Endothelial cell of umbilical vein (primary cell): ENCODE measurements at places on chromosomes 2 and 18. TPM values are rescaled to one million over a fixed set of nuclear protein-coding genes. Genes with fewer than 3 reads are reported as not detected.

Gene KIF5C
- 0.01 TPM in 1 of 2 replicates, not detected in the other for polyA plus RNA-seq

Gene CNGA3
- not detected in 2 replicates for polyA plus RNA-seq

Gene GPR45
- not detected in 2 replicates for polyA plus RNA-seq

Gene RTP5
- polyA plus RNA-seq: not detected in 2 replicates

- no peak for DNase-seq
These were observed 41.3 kb downstream of the FSHR start for GRCh38 chr2:49113046-49113445.

- no peak for DNase-seq
These were observed 128.2 kb upstream of the EML6 start for GRCh38 chr2:54595161-54595803.

DNA sequence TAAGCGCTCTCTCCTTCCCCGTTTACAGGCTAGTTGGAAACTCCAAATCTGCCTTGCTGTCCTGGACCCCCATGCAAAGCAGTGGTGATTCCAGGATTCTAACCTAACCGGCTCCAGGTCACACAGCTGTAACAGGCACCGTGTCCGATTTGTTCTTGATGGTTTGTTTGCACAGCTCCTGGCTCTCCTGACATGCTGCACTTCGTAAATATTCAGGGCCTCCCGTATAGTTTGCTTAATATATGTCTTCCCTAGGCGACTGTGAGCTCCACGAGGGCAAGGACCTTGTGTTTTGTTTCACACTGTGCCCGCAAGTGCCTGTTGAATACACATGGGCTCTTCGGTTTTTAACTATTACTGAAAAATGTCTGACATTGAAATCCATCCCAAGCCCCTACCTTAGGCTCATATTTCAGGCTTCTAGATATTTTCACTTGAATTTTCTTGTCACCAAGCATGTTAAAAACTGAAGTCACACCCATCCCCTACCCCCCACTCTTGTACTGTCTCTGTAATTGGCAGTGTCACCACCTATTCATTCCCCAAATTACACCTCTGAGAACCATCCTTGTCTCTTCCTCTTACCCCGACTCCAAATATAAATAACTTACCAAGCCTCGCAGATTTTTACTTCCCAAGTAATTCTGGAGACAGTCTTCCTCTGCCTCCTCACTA, 1.0 kb upstream of the PUM2 start:
- DNase-seq: no peak

DNA sequence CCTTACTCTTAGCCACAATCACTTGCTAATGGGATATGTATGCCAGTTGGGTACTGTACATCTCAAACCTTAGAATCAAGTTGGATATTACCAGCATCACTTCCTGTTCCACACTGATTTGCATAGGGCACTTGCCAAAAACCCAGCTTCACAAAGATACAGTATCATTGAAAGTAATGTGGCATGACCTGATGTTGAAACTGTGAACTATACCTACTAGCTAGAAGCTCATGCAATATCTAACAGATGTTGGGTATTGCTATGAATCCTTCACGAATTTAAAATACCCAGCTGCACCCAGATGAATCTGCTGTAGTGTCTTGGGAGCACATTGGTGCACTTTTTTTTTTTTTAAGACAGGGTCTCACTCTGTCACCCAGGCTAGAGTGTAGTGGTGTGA, 6.5 kb upstream of the STAMBP start:
- DNase-seq: no peak
